SK-N-SH (cell line): ENCODE measurements at places on chromosomes 2 and 18. TPM values are rescaled to one million over a fixed set of nuclear protein-coding genes. Genes with fewer than 3 reads are reported as not detected.

The PIEZO2 gene
- not detected in 2 replicates for polyA plus RNA-seq

The PSMG2 gene
- 36.0 and 36.1 TPM in 2 replicates for polyA plus RNA-seq

The SH3BP4 gene
- polyA plus RNA-seq = 27.7 and 32.9 TPM in 2 replicates

The GATA6 gene
- polyA plus RNA-seq = not detected in 2 replicates

DNA sequence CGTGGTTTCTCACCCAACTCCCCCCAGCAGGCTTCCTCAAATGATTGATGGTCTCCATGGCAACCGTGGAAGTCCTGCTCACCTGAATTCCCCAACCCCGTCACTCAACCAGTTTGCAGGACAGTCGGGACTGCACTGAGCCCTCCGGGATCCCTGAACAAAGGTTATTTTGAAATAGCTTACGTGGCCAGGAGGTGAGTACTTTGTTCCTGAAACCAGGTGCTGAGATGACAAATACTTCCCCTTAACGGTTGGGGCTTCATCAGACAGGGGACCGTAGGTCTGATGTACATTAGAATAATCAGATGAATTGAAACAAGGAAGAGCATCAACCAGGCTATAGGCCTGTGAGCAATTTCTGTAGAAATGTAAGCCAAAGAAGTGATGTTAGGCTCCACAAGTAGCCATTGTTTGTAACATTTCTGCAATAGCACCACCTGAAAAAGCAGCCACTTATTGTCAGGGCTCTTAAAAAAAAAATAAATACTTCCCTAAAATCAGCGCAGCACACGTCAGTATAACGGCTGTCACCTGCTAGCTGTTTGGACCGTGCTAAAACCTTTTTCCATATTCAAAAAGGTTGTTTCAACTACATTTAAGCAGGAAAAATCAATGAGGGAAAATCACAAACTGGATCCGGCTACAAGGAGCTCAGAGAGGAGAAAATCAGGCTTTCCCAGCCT lies 206.4 kb upstream of the ID2 start:
- H3K27me3 ChIP-seq = no peaks in the 10 kb centered on the region
- no peak overlapping the region for H3K4me3 ChIP-seq
- H3K4me1 ChIP-seq = no peaks in the 10 kb centered on the region; the same call in 1 of the 2 replicates
- no peaks in the 10 kb centered on the region for H3K36me3 ChIP-seq

DNA sequence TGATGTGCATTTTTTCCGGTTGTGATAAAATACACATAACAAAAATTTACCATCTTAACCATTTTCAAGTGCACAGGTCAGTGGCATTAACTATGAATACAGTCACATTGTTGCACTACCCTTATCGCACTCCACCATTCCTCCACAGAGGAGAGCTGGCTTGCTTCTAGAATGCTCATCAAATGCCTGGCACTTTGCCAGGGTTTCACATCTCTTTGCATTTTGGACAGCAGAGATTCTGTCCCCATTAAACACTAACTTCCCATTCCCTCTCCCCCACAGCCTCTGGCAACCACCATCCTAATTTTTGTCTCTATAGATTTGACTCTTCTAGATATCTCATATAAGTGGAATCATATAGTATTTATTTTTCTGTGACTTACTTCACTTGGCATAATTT lies 165.0 kb downstream of the ASB1 start:
- no peak overlapping the region for H3K27ac ChIP-seq
- H3K4me3 ChIP-seq = no peak overlapping the region
- peaks cover 6% of the 10 kb centered on the region; the same call in 1 of the 2 replicates for H3K4me1 ChIP-seq

GRCh38 chr2:39494784-39495251 lies 57.7 kb upstream of the MAP4K3 start:
- no peak for DNase-seq
- H3K4me1 ChIP-seq = no peaks in the 10 kb centered on the region; the same call in 1 of the 2 replicates

DNA sequence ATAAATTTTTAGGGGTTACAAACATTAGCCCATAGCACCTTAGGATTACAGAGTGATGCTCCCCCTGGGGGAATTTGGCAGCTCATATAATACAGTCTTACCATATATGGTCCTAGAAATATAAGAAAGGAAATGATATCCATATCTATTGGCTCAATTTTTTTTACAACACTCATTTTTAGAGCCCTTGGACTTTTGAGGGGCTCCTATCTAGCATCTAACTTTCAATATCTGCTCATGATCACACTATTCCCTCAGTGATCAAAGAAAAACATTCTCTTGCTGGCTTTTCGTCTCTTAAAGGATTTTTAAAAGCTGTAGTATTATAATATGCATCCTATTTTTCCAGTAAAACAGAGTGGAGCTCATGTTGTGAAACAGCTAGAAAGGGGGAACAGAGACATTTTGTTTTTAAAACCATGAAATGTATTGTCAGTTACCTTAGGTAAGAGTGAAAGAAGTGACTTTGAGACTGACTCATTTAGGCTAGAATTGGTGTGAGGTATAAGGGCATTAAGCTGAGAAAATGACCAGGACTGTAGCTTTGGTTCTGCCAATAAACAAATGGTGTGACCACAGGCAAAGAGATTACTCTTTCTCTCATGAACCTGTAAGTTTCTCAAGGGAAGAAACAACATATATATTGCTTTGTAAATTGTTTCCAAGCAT lies 65.8 kb downstream of the ALPK2 start:
- no peak for DNase-seq
- H3K4me1 ChIP-seq = peaks cover 7% of the 10 kb centered on the region; the same call in 1 of the 2 replicates
- no peaks in the 10 kb centered on the region for H3K27me3 ChIP-seq
- no peak overlapping the region for H3K4me3 ChIP-seq
- H3K36me3 ChIP-seq = no peaks in the 10 kb centered on the region
